ENCODE measurements at places on chromosomes 7 and 10.

GRCh38 chr10:104077247-104077646, 8.4 kb downstream of the COL17A1 start:
- DNase-seq, result no peak

DNA sequence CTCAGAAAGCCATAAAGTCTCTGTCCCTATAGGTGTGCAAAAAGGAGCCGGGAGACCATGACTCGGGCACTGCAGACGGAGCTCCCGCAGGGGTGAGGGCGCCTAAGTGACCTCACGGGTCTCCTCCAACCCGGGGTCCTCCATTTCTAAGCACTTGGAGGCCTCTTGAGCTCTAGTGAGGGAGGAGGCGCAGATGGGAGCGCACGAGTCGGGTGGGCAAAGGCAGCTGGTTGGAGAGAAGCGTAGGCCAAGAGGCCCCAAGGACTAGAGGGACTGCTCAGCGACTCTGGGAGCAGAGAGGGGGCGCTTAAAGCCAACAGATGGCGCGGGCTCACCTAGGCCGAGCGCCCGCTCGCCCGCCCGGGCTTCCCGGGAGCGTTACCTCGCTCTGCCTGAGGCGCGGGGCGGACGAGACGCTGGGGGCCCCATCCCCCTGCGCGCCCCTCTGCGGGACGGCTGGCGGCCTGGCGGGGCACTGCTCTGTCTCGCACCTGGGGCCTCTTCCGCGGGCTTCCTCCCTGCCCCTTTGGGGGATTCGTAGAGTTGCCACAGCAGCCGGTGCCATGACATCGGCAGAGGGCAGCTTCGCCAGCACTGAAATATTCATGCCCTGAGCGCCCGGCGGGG, 523 bp upstream of the CDH23 start:
- DNase-seq, result no peak

GRCh38 chr7:88835147-88835728, 39.7 kb upstream of the TEX47 start:
- DNase-seq, result no peak

- no peak for DNase-seq
These were observed 20.7 kb downstream of the CCDC3 start for GRCh38 chr10:12980713-12981306.

DNA sequence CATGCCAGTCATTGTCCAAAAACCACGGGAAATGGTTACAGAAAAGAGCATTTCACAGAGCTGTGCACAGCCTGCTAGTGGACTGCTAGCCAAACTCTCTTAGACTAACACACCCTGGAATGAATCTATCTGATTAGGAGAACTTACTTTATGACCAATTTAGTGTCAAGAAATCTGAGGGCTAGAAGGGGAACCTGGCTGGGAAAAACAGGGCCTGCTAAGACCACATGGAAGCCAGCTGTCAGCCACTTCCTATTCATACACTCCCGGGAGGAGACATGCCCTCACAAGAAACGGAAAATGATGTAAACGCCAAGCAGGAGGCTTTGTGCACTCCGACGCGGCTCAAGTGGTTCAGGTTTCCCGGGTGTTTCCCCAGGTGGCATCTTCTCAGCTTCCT, 54.8 kb downstream of the MPP7 start:
- DNase-seq, result peak; percentile 18

GRCh38 chr10:71438761-71439160, 42.0 kb downstream of the CDH23 start:
- DNase-seq, result no peak

DNA sequence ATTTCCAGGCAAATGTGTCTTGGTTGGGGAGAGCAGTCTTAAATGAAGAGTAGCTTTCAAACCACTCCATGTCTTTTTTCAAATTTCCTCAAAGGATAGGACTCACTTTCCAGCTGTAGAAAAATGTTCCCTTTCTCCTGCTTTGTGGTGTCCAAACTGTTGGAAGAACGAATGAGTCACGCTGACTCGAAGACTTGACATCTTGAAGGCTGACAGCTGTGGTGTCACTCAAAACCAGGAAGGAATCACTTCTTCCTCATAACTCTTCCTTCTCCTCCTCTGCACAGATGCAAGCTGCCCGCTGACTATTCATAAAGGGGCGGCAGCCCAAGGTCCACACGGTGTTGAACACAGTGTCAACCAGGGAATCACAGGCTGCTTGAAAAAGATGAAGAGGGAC, 19.2 kb downstream of the PLA2G12B start:
- no peak for DNase-seq

DNA sequence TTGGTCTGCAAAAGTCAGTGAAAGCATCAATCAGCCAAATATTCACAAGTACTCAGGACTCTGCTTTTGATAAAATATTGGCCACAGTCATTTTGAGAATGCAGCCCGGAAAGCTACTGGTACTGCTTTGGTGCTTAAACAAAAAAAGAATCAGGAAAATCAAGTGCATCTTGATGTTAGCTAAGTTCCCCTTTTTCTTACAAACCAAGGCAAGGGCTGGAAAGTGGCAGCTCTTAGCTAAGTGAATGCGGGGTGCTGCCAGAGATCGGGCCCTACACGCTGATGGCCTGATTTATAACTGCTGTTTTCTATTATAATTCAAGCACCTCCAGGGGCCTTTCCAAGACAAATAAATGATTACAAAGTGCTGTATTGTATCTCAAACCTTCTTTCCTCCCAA, 136.8 kb upstream of the MGMT start:
- DNase-seq, result no peak

DNA sequence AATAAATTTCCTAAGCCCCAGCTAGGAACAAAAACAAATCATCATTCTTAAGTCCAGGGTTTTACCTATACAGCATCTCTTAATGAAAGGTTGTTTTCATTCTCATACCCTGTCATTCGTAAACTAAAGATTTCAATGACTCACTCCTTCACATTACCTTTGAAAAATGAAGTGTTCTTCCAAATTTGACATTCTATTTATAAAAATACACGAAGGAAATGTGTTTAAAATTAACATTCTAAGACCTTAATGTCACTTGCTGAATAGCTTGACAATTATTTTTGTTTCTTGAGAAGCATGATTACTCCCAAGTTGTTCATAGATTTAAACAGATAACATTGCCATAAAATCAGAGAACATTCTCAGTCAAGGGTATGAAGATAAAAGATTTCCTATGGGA, 1188.3 kb upstream of the SORCS1 start:
- DNase-seq, result no peak

DNA sequence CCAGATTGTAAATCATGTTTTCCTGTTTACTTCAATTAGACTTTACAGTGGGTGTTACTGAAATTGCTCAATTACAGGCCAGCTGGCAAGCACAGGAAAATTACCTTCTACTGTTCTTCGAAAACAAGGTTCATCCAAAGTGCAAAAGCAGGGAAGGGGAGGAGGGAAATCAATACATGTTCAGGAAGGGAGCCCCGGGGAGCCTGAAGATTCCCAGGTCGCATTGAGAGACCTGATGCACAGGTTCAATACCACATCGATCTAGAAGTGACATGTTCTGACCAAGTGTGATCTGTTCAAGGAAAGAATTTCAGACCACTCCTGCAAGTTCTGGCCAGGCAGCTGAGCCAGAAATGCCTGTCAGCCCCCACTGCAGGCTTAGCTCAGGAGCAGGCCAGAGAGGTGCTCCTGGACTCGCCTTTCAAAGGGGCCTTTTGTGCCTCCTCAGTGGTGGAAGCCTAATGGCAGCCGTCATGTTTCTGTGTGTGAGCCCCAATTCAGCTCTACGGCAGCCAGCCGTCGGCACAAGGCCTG, 35.9 kb downstream of the FAM53B start:
- no peak for DNase-seq

DNA sequence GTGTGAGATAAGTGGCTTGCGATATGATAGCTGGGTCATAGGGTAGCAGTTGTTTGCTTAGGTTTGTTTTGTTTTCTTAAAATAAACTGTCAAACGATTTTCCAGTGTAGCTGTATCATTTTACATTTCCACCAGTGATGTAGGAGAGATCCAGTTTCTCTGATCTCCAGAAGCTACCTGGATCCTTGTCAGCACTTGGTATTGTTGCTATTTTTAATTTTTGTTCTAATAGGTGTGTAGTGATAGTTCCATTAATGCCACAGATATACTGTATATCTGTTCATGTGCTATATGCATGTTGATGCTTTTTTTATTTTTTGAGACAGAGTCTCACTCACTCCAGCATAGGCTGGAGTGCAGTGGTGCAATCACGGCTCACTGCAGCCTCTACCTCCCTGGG, 44.4 kb downstream of the GOLGA7B start:
- DNase-seq, result no peak

DNA sequence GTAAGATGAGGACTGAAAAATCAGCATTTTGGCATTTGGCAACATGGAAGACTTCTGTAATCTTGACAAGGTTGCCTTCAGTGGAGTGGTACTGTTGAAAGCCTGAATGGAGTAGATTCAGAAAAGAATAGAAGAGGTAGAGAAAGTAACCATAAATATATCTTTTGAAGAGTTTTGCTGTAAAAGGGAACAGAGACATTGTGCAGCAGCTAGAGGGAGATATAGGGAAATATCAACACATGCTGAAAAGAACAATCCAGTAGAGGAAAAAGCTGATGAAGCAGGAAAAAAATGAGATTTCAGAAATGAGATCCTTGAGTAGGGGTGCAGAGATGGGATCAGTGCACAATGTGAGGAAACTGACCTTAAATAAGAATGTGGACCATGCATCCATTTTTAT, 60.0 kb downstream of the RAPGEF5 start:
- no peak for DNase-seq

DNA sequence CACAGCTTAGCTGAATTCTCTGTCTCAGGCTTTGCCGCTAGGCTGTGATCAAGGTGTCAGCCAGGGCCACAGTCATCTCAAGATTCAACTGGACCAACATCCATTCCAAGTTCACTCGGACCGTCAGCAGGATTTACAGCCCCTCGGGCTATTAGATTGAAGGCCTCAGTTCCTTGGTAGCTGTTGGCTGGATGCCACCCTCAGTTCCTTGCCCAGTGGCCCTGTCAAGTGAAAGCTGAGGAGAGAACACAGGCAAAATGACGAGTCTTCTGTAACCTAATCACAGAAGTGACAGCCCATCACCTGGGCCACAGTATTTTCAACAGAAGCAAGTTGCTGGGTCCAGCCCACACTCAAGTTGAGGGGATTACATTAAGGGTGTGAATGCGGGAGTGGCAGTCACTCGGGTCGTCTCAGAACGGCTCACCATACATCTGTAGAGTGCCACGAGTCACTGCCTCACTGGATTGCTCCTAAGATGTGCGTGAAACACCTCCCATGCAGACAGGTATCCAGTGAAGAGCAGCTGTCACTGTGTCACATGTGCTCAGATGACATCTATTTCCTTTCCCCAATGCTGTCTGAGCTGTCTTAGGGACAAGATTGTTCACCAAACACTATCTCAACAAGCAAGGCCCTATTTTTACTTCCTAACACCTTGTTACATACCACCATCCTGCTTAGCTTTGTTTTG, 78.9 kb upstream of the PRLHR start:
- no peak for DNase-seq

GRCh38 chr10:110311357-110311949, 6.7 kb upstream of the SMNDC1 start:
- DNase-seq, result peak; percentile 18

GRCh38 chr7:22302951-22303423, 54.0 kb downstream of the RAPGEF5 start:
- no peak for DNase-seq

GRCh38 chr7:6306471-6306870, 34.0 kb upstream of the CYTH3 start:
- no peak for DNase-seq

- DNase-seq, result no peak
These were observed 56.5 kb downstream of the MMRN2 start for GRCh38 chr10:86900955-86901354.

- no peak for DNase-seq
These were observed 233.7 kb downstream of the PTPRN2 start for GRCh38 chr7:158353606-158354570.

DNA sequence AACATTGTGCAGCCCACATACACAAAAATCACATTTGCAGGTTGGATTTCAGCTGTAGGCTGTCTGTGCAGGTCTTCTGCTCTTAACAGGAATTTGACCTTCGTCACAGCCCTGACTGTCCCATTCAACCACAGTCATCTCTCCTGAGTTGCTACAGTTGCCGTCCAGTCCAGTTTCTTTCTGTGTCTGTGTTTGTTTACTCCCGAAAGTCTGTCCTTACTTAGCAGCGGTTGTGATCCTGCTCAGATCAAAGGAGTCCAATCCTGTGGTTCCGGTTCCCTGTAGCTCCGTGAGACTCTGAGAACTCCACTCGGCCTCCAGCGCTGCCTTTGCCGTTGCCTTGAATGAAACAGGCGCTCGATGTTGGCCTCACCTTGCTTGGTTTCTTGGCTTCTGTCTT, 111.6 kb upstream of the GATA3 start:
- DNase-seq, result no peak

DNA sequence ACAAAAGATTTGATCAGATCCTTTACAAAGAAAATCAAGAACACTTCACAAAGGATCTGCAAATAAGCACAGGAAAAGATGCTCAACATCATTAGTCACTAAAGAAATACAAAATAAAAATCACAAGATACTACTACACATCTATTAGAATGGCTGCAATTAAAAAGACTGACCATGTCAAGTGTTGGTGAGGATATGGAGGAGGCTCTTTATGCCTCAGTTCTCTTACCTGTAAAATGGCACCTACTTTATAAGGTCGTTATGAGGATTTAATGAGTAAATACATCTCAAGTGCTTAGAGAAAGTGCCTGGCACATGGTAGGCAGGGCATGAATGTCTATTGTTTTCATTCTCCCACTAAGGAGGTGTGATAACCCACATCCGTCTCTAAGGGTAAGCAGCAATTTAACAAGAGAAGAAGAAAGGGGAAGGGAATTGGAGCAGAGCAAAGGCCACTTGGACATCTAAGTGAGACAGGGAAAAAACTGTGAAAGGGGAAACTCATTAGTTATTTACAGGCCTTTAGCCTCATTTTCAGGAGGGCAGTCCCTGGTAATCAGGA, 157.5 kb upstream of the NFE2L3 start:
- no peak for DNase-seq

DNA sequence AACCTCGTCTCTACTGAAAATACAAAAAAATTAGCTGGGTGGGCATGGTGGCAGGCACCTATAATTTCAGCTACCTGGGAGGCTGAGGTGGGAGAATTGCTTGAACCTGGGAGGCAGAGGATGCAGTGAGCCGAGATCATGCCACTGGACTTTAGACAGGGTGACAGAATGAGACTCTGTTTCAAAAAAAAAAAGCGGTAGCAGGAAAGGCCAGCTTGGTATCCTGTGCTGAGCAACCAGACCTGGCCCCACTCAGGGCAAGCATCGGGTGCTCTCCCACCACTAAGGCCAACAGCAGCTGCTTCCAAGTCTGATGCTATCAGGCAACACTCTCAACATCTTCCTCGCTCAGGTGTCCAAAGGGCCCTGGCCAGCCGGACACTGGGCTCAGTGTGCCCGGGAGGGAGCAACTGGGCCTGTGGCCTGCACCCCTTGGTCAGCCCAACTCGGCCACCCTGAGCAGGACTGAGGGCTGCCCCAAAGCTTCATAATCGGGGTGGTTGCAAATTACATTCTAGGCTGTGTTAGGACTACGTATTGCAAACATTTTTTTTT, 44.3 kb upstream of the MSMB start:
- no peak for DNase-seq

- DNase-seq, result no peak
These were observed 54.8 kb downstream of the GPR141 start for GRCh38 chr7:37738321-37738720.

GRCh38 chr10:60542657-60543056, 153.0 kb upstream of the ANK3 start:
- DNase-seq, result no peak

GRCh38 chr7:17937506-17938120, 2.7 kb downstream of the SNX13 start:
- DNase-seq, result no peak

GRCh38 chr10:60387531-60387930, 2.1 kb downstream of the ANK3 start:
- no peak for DNase-seq
